ENCODE measurements at places on chromosomes 5 and 9.

DNA sequence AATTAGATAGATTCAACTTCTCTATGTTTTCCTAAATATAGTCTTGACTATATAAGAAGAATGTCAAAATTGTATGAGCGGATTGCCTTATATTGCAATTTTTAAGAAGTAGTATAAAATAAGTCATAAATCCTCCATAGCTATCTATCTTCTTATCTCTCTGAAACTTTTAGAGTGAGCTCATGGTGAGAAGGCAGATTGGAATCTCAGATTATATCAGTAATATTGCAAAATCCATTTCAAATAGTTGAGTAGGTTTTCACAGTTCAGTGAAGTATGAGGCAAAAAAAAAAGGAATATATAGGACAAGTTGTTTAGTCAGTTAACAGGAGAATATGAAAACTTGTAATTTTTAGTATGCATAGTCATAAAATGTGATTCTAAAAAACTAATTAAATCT lies 156.4 kb downstream of the FAM174A start:
- DNase-seq, result no peak

GRCh38 chr5:124580925-124581737 lies 165.3 kb downstream of the ZNF608 start:
- no peak for DNase-seq

DNA sequence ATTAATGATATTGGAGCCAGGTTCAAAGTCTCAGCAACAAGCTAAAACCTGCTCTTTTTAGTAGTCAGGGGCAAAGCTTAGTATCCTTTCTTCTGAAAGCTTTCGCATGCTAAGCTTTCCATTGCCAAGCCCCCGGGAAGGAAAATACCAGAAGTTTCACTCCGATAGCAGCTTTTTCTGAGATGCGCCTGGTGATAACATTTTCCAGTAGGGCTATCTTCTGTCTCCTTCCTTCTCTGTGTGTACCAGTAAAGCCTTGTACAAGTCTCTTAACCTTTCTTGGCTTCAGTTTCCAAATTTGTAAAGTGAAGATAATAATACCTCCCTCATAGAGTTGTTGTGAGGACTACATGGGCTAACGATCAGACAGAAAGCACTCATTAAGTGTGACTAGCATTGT lies 36.7 kb downstream of the DOCK8 start:
- DNase-seq, result no peak

- no peak for DNase-seq
Measured at GRCh38 chr5:109762821-109763220, 73.1 kb downstream of the MAN2A1 start.

Data from stimulated activated CD8-positive, alpha-beta memory T cell treated with anti-CD3 and anti-CD28 coated beads, Interleukin-15, amount 100 ng/mL, for 1 hour (primary cell).